ENCODE measurements at places on chromosomes 1 and 21.
A peak's percentile ranks its signal among the peaks of the same experiment; 100 is the strongest.

GRCh38 chr1:3708791-3709190, 43.5 kb upstream of the CCDC27 start:
- no peak for DNase-seq

- peak; percentile 36 for DNase-seq
Observed at GRCh38 chr1:7648761-7649384, 122.2 kb upstream of the VAMP3 start.

GRCh38 chr21:34227386-34227852, 136.4 kb upstream of the KCNE2 start:
- DNase-seq = no peak

DNA sequence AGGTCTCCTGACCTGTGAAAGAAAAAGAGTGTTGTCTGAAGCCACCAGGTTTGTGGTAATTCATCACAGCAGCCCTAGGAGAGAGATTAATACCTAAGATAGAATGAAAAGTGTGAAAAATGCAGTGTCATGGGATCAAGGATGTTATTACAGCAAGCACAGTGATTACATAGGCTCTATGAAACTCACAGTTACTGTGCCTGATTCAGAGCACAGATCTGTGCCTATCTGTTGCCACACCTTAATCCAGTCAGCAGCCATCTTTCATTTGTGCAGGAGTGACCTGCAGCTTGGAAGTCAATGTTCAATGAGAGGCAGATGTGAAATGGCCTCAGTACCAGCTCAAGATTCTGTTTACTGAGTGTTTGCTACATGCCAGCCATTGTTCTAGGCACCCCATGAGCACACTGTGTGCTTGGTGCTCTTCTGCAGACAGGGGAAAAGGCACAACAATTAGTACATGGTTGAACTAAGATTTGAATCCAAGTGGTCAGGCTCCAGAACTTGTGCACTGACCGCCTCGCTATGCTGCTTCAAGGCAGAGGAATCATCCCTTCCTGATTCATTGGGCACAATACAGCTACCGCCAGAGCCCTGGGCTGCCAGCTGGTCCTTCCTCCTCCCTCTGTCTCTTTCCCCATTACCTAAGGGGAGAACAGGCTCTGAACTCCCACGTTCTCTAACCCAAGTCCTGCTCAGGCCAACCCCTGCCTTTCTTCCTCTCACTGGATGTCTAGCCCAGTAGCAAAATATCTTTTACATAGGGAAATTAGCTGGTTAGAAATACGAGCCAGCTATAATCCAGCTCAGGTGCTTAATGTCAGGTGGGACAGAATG, 56.3 kb upstream of the NEK2 start:
- no peak for DNase-seq

DNA sequence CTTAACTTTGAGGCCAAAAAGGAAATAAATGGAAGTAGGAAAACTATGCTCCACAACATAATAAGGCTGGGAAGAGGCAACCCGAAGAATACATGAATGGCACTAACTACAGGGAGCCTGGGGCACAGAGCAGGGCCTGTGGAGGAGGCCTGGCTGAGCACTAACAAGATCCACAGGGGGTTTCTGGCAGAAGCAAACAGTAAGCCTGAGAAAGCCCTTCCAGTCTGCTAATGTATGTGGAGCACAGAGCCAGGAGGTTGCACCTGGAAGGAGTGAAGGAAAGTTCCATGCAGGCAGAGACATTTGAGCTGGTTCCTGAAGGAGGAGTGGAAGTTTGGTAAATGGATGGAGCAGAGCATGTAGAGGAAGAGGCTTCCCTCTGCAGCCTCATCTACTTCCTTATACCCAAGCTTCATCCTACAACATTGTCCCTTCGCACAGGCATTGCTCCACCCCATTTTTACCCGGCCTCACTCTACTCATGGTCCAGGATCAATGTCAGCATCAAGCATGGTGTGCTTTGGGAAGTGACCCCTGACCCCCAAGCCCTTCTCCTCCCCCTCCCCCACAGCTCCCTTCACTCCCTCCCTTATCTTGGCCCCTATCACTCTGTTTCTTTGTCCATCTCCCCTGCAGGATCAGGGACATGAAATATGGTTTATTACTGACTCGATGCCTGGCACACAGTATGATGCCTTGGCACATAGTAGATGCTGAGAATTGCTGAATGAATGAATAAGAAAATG, 23.3 kb downstream of the SHISA4 start:
- DNase-seq = no peak

- DNase-seq = peak; percentile 38
Observed at GRCh38 chr1:65174585-65174984, 26.6 kb downstream of the AK4 start.

- DNase-seq = no peak
Observed at GRCh38 chr21:24545807-24546361, 1061.4 kb downstream of the MRPL39 start.

DNA sequence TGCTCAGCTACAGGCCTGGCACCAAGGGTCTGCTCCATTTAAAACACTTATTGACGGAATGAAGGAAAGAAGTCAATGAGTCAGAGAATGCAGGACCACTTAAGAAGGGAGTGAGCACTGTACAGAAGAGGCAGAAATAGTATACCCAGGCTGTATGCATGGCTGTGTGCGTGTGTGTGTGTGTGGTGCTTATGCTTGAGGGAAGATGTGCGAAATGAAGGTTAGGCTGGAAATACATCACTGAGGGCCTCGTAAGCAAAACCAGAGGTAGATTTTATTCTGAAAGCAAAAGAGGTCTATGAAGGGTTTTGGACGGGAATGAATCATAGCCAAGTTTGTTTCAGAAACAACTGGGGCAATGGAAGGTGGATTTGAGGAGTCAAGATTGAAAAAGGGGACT, 9.7 kb upstream of the ADGRB2 start:
- no peak for DNase-seq

- DNase-seq = peak; percentile 17
Observed at GRCh38 chr1:246497331-246497915, 9.7 kb downstream of the SMYD3 start.

DNA sequence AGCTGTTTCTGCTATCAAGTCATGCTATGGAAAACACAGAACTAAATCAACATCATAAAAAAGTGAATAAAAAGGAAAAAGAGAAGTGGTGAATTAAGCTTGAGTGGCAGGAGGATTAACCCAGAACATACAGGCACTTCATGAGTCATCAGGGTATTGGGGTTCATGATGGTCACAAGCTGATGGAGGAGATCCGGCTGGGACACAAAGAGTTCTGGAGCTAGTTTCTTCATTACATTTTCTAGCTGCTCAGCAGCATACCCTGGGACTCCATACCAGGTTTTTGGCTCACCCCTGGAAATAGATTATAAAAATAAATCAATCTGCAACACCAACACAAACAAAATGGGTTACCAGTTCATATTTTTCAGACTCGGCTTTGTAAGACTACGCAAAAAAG, 42.5 kb upstream of the SYT2 start:
- no peak for DNase-seq

- no peak for DNase-seq
Observed at GRCh38 chr21:25916226-25916625, 181.5 kb downstream of the GABPA start.

GRCh38 chr1:60388092-60388987, 314.8 kb upstream of the C1orf87 start:
- no peak for DNase-seq

- DNase-seq = no peak
Observed at GRCh38 chr1:236530959-236531358, 7.2 kb downstream of the LGALS8 start.

GRCh38 chr1:188164459-188164858, 1335.7 kb downstream of the PLA2G4A start:
- DNase-seq = no peak

GRCh38 chr1:64147759-64148158, 55.7 kb upstream of the UBE2U start:
- no peak for DNase-seq

- no peak for DNase-seq
Observed at GRCh38 chr1:55833529-55834091, 618.4 kb upstream of the USP24 start.

DNA sequence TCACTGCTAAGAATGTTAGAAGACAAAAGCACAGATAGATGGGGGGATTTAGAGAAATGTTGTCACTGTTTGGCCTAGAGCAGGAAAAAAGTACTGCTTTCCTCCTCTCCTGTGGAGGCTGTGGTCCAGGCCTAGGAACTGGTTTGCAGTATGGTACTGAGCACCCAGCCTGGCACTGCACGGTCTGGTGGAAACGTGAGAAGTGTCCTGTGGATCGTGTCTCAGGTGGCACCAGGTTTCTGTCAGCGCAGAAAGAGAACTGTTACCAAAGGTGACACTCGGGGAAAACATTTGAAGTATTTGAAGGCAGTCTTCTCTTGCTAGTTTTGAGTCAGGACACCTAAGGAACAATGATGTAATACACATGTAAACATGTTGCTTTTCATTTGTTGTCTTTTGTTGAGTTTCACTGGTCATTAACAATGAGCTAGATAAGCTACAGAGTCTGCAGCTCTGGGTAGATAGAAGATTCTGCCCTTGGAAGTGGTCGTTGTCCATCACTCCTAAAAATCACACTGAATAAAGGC, 63.0 kb downstream of the B3GALNT2 start:
- DNase-seq = no peak

DNA sequence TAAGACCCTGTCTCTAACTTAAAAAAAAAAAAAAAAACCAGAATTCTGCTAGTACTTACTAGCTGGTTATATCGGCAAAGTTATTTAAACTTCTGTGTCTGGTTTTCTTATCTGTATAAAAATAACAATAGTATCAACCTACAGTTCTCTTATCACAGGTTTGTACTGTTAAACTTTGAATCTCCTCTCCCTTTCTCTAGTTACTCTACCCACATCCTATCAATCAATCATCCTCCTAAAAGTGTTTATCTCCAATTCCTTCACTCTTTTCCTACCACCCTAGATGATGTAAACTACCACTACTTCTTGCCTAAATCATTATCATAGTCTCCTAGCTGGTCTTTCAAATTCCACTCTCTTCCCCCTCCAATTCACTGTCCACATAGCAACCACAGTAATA, 27.6 kb downstream of the USP33 start:
- no peak for DNase-seq

- DNase-seq = no peak
Observed at GRCh38 chr1:225435957-225436392, 8.1 kb upstream of the LBR start.

DNA sequence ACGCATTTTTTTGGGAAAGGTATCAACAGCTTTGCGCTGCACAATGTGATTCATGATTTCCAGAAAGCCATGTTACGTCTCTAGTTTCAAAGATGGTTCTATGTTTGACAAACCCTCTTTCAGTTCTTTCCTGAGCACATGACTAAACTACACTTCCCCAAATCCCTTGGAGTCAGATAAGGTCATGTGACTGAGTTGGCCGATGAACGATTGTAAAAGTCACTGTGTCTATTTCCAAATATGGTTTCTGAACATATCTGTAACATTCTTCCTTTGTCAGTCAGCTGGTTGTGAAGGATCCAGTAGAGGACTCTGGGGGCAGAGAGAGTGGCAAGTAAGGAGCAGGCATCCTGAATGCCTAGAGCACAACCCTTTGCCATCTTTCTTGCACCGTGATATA, 35.4 kb downstream of the TMPRSS15 start:
- DNase-seq = no peak

DNA sequence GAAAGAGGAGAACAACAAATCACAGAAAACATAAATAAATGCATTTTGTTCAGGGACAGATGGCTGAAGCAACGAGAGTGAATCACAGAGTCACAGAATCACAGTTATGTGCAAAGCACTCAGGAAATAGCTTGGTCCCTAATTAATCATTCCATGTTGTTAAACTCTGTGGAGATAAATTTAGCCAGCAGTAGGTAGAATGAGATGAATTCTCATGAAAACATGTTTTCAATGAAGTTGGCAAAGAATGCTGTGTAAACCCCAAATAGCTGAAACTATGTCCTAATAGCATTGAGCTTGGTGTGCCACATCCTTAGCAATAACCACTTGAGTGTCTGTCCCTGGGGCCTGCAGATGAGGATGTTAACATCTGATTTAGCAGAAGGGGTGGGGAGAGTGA, 20.4 kb downstream of the LEPR start:
- no peak for DNase-seq

DNA sequence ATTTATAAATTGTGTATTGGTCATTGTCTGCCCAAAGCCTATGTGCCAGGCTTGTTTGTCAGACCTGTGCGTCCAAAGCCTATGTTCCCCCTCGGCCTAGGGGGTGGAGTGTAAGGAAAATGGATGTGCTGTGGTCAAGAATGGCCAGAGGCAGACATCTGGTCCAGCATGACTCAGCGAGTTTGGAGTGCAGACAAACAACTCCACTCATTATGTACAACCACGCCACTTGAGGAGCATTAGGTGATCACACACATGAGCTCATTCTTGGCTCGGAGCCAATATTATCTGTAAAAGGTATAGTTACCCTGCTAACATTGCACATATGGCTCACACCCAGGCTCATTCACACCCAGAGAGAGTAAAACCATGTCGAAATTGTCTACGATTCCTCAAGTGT, 1047.6 kb upstream of the ADGRL4 start:
- DNase-seq = no peak

DNA sequence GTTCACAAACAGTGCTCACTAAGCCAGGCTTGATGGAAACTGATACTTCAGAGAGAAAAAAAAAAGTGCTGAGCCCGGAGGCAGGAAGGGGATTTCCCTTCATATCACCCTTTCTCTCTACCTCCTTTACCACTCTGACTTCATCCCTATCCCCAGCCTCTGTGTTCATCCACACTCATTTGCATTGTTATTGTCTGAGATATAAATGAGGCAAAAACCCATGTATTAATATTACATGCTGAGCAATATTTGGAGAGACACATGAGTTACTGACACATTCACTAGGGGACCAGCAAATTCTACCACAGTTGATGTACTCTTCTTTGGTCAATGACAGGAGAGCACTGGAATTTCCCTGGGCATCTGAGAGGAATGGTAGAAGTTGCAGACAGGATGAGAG, 175.8 kb downstream of the TNFSF18 start:
- no peak for DNase-seq

- DNase-seq = no peak
Observed at GRCh38 chr1:155671750-155672149, 16.8 kb downstream of the YY1AP1 start.

DNA sequence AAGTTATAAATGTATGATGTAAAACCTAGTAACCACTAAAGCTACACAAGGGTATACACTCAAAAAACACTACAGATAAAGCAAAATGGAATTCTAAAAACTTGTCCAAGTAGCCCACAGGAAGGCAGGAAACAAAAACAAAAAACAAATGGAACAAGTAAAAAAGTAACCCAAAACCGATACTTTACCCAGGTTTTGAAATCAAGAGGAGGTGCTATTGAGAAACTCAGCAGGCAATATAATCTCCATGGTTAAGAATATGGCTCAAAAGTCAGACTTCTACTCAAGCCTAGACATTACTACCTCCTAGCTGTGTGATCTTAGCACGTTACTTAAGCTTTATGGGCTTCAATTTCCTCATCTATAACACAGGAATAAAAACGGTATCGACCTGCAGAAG, 13.3 kb downstream of the RBBP5 start:
- DNase-seq = no peak

DNA sequence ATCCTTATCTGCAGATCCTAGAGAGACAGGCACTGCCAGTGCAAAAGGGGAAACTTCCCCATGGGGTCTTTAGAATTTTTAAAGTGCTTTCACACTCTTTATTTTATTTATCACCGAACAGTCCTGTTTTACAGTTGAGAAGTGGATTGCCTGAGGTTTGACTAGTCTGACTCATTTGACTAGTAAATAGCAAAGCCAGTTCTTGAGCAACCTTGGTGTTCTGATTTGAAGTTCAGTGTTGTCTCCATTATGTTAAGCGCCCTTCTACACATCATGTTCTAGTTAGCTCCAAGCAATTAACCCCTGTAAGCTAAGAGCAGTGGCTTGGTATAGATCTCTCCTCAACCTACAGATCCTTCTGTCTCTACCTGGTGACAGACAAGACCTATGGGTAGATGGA, 262.9 kb downstream of the CACNA1E start:
- no peak for DNase-seq
